H9 (cell line): ENCODE measurements at places on chromosomes 1 and 21. TPM values are rescaled to one million over a fixed set of nuclear protein-coding genes. Genes with fewer than 3 reads are reported as not detected.

- DNase-seq = no peak
Measured at GRCh38 chr1:150102986-150103385, 35.4 kb downstream of the VPS45 start.

DNA sequence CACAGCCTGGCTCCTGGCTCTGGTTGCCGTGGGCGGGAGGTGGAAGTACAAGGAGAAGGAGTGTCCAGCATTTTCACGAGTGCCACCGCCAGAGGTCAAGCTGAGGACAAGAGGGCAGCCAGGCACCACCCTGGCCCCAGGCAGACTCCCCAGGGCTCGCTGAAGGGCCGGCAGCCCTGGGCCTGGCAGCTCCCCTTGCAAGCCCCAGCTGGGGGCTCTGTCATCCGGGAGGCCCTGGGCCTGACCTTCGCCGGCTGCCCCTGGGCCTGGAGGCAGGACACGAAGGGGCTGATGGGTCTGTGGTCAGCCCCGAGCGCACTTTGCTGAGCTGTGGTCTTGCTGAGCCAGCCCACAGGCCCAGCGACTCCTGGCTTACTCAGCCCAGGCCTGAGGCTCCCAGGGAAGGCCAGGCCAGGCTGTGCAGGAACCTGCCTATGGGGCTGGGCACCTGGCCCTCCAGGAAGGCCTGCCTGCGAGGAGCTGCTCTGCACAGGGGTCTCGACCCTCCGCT lies 74.8 kb downstream of the MORN1 start:
- DNase-seq = no peak

The UMODL1 gene
- total RNA-seq = not detected in 2 replicates

The BRDT gene
- 0.15 TPM in 2 replicates for total RNA-seq
